ENCODE measurements at places on chromosomes 16 and 17.

- DNase-seq, result no peak
Measured at GRCh38 chr16:2482708-2483534, 8.0 kb downstream of the TBC1D24 start.

- no peak for DNase-seq
Measured at GRCh38 chr17:69188064-69188463, 40.6 kb downstream of the ABCA10 start.

DNA sequence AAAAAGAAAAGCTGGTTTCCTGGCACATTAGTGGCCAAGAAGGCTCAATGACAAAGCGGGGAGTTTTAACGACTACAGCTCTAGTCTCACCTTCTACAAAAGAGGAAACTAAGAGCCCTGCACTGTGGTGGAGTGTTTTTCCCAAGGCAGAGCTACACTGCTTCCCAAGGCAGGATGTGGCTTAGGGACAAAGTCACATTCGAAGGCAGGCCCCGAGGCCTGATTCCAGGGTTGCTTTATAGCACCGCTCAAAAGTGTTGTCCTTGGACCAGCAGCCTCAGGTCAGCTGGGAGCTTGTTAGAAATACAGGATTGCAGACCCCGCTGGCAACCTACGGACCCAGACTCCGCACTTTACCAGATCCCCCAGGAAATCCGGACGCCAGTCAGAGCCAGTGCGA lies 23.8 kb downstream of the TMEM92 start:
- DNase-seq, result no peak

GRCh38 chr16:50442221-50442620 lies 73.4 kb upstream of the BRD7 start:
- DNase-seq, result no peak

DNA sequence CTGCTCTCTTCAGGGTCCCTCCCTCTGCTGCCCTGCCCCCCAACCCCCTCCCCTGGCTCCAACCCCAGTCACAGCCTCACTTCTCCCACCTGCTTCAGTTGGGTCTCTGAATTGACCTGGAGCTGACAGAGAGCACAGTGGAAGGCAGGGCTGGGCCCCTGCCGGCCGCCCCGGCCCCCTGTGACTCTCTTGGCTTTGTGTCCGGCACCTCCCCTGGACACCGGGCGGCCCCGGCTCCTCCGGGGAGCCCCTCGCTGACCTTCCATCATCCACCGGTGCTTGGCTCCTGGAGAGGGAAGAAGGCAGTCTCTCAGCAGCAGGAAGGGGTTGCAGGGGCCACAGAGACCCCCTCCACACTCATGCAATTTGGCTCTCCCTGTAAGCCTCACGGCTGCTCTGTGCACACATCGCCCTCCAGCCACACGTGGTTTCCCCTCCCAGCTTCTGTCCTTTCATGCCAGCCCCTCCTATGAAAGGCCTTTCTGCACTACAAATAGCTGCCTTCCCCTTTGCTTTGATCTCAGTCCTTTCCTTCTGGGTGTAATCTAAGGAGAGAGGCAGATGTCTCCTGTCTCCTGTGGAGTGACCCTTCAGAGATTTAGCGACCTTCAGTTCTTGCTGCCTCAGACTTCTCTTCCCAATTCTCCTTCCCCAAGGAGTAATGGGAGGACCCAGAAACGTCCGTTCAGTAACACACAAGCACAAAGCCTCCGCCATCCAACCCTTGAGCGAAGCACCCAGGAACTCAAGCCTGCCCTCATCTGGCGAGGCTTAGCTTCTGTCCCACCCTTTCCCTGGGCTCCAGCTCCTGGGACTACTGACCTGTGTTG lies 8.3 kb downstream of the NKIRAS2 start:
- DNase-seq, result no peak

- DNase-seq, result no peak
Measured at GRCh38 chr17:55437159-55437605, 15.5 kb upstream of the MMD start.

DNA sequence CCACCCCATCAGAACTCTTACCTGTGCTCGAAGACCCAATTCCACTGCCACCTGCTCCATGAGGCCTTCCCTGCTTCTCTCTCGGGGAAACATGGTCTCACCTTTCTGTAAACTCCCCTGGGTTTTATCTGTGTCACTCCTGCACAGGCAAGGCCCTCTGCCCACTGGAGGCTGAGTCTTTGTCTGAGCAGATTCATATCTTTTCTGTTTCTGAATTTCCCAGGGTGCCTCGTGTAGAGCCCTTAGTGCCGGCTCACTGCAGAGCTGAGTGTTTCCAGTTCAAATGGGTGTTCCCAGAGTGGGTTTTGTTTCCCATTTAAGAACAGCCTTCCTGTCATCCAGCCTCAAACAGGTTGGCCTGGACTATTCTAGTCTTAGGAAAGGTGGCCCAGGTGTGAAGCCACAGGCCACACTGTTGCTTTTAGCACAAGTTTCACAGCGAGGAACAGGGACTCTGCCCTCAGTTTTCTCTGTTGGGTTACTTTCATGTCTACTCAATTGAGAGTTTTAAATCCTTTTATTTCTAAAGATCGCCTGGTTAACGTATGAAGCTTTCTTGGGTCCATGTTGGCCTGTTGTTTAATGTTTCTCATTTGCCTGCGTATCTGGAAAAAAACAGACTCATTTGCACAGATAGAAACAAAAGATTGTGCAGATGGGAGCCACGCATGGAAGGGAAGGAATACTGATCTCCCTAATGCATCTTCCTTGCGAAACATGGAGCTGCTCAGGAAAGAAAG lies 228.7 kb downstream of the MSI2 start:
- DNase-seq, result no peak

DNA sequence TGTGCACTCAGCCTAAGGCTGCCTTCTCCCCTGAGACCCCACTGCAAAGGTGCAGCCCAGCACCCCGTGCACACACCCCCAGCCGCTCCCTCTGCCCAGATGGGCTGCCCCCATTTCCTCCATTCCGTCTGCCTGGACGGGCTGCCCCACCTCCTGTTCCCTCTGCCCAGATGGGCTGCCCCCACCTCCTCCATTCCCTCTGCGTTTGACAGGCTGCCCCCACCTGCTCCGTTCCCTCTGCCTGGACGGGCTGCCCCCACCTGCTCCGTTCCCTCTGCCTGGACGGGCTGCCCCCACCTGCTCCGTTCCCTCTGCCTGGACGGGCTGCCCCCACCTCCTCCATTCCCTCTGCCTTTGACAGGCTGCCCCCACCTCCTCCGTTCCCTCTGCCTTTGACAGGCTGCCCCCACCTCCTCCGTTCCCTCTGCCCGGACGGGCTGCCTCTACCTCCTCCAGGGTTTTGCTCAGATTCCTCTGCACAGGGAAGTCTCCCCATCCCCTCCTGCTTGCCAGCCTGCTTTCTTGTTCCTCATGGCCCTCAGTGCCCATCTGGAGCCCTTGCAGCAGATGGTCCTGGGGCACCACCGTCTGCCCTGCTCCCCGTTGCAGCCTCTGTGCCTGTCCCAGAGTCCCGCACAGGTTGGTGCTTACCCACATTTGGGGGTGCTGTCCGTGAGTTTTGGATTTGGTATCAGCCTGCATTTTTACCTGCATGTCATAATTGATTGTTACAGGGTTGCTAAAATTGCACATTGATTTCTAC lies 23.4 kb upstream of the IL17C start:
- no peak for DNase-seq

- no peak for DNase-seq
Measured at GRCh38 chr16:50440991-50441390, 72.2 kb upstream of the BRD7 start.

DNA sequence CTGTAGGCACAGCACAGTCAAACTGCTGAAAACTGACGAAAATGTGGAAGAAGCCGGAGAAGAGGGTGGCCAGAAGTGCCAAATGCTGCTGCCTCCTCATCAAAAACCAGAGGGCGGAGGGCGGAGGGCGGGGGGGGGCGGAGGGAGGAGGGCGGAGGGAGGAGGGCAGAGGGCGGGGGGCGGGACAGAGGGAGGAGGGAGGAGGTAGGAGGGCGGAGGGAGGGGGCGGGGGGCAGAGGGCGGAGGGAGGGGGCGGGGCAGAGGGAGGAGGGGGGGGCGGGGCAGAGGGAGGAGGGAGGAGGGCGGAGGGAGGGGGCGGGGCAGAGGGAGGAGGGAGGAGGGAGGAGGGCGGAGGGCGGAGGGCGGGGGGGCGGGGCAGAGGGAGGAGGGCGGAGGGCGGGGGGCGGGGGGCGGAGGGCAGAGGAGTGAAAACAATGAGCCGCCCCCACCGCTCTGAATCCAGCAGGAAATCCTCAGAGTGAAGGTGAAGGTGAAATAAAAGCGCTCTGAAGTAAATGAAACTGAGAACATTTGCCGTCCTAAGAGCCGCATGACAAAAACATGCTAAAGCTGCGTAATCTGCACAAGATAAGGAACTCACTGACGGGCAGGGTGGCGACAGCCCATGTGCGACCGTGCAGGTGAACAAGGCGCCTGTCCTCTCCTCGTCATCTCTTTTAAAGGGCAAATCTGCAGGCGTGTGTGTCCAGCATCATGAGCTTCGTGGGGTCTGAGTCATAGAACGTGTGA lies 22.6 kb upstream of the CBFA2T3 start:
- no peak for DNase-seq

GRCh38 chr17:15181333-15181732 lies 83.8 kb downstream of the PMP22 start:
- DNase-seq, result no peak

- DNase-seq, result no peak
Measured at GRCh38 chr17:65088621-65089360, 32.3 kb upstream of the GNA13 start.

GRCh38 chr17:1649844-1650501 lies at the start of gene RILP:
TSS of gene RILP (minus strand) at chr17:1649866. CDS start at chr17:1649804, 62 bp downstream.
- no peak for DNase-seq

DNA sequence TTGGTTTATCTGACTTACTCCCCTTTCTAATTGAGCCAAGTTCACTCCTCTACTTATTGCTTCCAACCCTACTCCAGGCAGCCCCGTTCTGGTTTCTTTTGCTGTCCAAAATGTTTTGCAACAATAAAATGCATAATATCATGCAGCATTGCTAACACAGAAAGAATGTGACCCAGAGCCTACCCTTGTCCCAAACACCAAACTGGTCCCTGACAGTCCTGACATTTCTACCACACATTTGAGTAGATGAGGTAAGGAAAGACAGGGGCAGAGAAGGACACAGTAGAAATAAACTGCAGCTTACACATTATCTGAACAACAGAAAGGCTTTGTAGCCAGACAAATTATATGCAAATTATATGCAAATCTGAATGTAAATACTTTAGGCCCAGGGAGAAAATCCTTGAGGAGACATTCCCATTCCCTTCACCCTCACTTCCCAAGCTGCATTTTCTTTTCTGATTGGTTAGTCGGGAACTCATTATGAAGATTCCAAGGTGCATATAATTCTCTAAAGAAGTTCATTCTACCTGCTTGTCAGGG lies 31.6 kb downstream of the SOX9 start:
- DNase-seq, result no peak

- DNase-seq, result no peak
Measured at GRCh38 chr17:6755281-6755680, 565 bp upstream of the XAF1 start.

GRCh38 chr17:80312621-80313135 lies 52.0 kb downstream of the RNF213 start:
- DNase-seq, result no peak

- DNase-seq, result no peak
Measured at GRCh38 chr16:23930791-23931190, 95.0 kb downstream of the PRKCB start.

DNA sequence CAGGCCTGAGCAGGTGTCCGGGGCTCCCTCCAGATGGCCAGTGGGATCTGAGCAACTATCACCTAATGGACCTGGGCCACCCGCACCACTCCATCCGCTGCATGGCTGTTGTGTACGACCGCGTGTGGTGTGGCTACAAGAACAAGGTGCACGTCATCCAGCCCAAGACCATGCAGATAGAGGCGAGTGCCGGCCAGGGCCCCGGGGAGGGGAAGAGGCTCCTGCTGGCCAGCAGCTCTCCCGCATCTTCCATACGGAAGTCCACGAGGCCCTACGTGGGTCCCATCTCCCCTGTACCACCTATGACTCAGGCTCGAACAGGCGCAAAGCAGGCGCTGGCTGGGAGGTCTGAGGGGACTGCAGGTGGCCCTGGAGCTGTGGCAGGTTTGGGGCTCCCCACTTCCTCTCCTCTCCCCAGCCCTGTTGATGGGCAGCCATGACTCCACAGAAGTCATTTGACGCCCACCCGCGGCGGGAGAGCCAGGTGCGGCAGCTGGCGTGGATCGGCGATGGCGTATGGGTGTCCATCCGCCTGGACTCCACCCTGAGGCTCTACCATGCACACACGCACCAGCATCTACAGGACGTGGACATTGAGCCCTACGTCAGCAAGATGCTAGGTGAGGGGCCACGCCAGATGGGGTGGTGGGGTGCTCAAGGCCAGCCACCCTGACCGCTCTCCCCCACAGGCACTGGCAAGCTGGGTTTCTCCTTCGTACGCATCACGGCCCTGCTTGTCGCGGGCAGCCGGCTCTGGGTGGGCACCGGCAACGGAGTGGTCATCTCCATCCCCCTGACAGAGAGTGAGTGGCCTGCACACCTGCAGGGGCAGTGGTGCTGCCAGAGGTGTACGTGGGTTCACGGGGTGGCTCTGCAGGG lies 4.0 kb downstream of the NME3 start:
- DNase-seq, result no peak

- DNase-seq, result no peak
Measured at GRCh38 chr16:61148930-61149329, 887.3 kb downstream of the CDH8 start.

GRCh38 chr16:20064931-20065330 lies 8.8 kb downstream of the GPR139 start:
- DNase-seq, result no peak

DNA sequence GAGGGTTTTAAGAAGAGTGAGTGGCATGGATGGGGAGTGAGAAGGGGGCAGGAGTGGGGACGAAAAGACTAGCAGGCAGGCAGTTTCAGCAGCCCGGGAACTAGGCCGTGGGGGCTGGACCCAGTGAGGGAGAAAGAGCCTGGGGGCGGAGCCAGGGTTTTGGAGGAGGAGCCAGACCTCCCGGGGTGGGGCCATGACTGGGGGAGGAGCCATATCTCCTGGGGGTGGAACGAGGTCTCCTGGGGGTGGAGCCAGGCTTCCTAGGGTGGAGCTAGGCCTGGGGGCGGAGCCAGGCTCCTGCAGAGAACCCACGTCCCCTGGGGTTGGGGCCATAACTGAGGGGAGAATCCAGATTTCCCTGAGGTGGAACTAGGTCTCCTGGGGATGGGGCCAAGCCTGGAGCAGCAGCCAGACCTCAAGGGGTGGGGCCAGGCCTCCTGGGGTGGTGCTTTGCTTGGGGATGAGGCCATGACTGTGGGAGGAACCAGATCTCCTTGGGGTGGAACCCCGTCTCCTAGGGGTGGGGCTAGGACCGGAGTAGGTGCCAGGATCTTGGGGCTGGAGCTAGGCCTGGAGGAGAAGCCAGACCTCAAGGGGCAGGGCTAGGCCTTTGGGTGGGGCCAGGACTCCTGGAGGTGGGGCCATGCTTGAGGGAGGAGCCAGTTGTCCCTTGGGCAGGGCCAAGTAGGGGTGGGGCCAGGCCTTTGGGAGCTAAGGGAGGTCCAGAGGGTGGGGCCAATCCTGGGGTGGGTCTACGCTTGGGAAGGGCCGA lies 41.7 kb upstream of the JPH3 start:
- no peak for DNase-seq

DNA sequence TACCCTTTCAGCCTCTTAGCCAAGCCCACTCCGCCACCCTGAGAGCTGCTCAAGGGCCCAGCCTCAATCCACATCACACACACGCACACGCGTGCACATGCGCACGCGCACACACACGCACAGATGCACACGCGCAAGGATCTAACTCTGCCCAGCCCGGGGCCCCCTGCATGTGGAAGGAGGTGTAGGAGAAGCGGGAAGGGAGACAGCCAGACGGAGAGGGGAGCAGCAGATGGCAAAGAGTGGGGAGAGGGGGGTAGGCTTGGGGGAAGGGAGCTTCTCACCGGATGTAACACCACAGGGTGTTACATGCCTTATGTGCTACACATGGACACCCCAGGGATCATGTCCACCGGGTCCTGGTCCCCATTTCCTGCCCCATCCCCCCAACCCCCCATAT lies 15.3 kb downstream of the DLG4 start:
- no peak for DNase-seq

Data from stimulated activated CD8-positive, alpha-beta memory T cell treated with anti-CD3 and anti-CD28 coated beads, Interleukin-4, amount 100 ng/mL, for 1 hour (primary cell).